Activated CD8-positive, alpha-beta T cell treated with anti-CD3 and anti-CD28 coated beads for 36 hours (primary cell): ENCODE measurements at places on chromosomes 5 and 9. TPM values are rescaled to one million over a fixed set of nuclear protein-coding genes. Genes with fewer than 3 reads are reported as not detected.

The FGFR4 gene
- total RNA-seq = 1.3 TPM

The FST gene
- 0.16 TPM for total RNA-seq

GRCh38 chr5:107671742-107672210, 1.0 kb upstream of the EFNA5 start:
- H3K27ac ChIP-seq = no peak overlapping the region
- H3K4me3 ChIP-seq = peak overlapping the region; percentile 65
- peaks cover 63% of the 10 kb centered on the region for H3K27me3 ChIP-seq
- no peaks in the 10 kb centered on the region for H3K36me3 ChIP-seq
- no peak for DNase-seq

GRCh38 chr5:10145923-10146401, 103.7 kb downstream of the ATPSCKMT start:
- no peaks in the 10 kb centered on the region for H3K36me3 ChIP-seq
- no peak for DNase-seq
- no peaks in the 10 kb centered on the region for H3K27me3 ChIP-seq

DNA sequence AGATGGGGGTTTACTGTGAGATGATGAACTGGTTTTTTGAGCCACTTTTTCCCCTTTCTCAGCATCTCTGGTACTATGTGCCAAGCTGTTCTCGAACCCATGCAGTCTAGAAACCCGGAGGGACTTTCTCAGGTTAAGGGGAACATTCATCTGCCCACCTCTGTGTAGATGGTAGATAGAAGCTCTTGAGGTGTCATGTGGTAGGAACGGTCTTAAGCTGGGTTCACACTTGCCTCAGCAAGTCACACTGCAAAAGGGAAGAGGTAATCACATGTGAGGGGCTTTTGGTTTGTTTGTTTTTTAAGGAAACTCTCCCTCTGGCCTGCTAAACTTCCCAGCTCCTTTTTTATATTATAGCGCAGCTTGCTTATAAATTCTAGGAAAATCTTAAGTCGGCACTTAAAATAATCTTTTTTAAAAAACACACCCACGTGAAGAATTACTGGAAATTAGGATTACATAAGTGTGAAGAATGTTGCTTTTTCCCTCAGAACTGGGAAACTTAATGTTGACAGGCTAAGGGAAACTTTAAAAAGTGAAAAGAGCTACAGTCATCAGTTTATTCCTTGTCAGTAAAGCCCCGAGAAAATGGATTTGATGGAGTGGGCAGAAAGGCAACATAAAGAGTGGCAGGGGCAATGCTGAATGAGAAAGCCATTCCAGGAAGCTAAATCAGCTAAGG, 430.3 kb downstream of the ARHGEF28 start:
- H3K27ac ChIP-seq = no peak overlapping the region
- H3K4me3 ChIP-seq = no peak overlapping the region
- DNase-seq = no peak
- H3K4me1 ChIP-seq = no peaks in the 10 kb centered on the region
- H3K36me3 ChIP-seq = no peaks in the 10 kb centered on the region
